ENCODE measurements at places on chromosomes 16 and 17.
A peak's percentile ranks its signal among the peaks of the same experiment; 100 is the strongest.

DNA sequence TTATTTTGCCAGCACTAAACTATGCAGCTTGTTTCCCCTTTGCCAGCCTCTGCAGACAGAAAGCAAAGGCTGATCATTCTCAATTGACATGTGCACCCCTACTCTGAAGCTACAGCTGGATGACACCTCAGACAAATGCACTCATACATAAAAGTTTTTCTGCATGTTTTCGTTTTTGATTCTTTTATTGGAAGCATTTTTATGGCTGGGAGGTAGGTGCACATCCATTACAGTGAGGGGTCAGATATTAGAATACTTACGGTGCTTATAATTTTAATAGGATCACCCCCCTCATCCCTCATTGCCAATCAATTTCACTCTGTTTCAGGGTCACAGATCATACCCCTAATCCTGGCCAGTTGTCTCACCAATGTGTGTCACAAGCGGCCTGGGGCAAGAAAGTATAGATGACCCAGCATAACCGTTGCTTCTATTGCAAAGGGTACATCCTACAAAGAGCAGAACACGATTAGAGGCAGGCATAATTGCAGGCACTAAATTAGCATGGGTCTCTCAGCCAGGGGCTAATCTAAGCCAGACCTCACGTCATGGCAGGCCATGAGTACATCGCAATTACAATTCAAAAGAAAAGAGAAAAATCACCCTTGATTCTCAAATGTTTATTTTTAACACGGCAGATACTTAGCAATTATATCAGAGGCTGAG lies 89.5 kb upstream of the SOX9 start:
- DNase-seq = no peak

- DNase-seq = no peak
Measured at GRCh38 chr16:75868636-75869632, 142.6 kb upstream of the CPHXL start.

DNA sequence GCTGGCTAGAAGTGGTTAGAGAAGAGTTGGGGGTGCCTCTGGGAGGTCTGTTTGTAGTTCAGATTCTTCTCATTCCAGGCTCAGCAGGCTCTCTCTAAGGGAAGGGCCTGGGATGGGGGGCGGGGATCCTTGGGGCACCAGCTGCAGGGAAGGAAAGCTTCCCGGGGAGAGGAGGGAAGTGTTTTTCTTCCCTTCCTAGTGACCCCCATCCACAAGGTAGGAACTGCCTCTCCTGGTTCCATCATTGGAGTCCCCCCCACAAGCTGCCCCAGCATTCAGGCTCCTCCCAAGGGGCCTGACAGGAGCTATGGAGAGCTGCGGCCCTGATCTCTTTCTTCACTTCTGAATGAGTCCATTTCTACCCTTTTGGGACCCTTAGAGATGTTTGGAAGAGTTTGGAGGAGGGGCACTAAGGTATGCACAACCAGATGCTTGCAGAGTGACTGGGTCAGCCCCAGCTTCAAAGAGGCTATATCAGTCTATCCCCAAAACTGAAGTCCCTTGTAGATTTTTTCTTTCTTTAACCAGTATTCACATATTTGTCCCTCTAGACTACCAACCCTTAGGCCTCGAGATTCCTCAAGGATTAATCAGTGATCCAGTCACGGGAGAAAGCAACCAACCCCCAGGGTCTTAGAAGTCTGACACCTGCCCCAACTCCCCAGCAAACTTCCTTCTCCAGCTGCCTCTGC lies 13.9 kb upstream of the FZD2 start:
- DNase-seq = no peak

DNA sequence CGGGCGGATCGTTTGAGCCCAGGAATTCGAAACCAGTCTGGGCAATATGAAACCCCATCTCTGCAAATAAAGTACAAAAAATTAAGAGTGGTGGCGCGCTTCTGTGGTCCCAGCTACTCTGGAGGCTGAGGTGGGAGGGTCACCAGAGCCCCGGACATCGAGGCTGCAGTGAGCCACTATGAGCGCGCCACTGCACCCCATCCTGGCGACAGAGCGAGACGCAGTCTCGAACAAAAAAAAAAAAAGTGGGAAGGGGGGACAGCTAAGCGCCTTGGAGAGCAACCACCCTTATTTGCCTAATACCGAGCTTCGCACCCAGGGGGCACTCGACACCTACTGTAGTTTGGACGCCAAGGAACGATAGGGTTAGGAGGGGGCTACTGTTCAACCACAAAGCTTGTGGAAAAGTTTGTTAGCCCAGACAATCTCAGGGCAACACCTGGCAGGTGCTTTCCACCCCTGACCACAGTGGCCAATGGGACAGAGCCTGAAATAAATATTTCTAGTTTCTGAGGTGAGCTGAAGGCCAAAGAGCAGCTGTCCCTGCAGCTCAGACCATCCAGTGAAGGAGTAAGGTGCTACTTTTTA lies 847 bp upstream of the PSMC3IP start:
- peak; percentile 62 for DNase-seq

DNA sequence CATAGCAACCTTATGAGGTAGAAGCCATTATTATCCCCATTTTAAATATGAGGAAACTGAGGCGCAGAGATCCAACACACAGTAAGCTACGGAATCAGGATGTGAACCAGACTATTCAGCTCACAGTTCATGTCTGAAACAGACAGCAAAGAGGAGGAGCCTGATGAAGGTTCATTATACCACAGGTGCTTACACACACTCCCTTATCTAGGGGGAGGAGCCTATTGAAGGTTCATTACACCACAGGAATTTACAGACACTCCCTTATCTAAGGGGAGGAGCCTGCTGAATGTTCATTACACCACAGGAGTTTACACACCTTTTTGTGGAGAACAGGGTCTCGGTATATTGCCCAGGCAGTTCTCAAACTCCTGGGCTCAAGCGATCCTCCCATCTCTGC lies 21.9 kb downstream of the C16orf95 start:
- no peak for DNase-seq

GRCh38 chr16:4345836-4346781 lies 5.0 kb downstream of the PAM16 start:
- DNase-seq = no peak

GRCh38 chr17:79043931-79044320 lies 20.0 kb downstream of the C1QTNF1 start:
- no peak for DNase-seq

DNA sequence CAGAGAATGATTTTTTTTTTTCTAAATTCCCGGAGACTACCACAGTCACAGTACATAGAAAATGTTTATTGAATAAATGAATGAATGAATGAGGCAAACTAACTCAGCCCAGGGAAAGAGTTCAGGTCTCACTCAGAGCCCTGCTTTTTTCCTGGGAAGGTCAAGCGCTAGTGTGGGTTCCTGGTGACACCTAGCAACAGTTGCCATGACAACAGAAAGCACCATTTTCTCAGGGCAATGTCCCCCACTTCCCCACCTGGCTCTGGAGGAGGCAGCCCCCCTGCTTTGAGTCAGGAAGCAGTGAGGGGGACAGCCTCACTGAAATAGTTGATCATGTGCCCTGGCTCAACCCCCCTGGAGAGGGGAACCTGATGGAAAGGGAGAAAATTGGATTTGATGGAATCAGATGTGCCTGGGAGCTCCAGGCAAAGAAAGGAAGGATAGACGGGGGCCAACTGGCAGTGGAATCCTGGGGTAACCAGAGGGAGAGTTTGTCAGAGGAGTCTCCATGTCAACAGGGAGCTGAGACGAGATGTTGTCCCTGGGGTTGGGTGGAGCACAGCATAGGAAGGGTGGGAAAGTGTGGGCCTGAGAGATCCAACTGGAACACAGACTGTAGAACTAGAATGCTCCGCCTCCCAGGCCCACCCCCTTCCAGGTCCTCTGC lies 242.2 kb upstream of the CCL2 start:
- DNase-seq = no peak

- DNase-seq = no peak
Measured at GRCh38 chr17:36825951-36826350, 111.3 kb upstream of the LHX1 start.

DNA sequence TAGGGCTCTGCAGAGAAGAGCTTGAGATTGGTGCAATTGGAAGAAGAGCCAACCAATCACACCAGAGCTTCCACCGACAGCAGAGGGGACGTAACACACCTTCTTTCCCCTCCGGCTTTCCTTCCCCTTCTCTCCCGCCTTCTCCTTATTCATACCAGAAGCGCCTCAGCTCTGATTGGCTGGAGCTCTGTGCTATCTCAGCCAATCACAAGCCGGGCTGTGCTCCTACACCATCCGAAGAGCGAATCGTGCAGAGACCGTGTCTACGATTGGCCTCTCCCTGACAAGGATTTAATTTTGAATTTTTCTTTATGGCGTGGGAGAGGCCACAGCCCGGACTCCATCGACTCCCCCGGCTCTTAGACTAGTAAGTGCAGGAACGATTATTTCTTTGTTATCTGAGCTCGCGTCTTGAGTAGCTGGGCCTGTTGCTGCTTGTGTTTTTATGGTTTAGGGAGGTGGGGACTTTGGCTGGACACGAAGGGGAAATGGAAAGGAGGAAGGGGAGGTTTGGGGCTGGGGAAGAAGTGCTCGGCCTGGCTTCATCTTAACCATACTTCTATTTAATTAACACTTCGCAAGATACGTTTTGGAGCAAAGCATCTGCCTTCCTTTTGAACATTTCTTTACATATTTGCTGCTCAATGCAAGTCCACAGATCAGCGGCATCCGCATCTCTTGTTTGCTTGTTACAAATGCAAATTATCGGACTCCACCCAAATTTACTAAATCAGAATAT lies at the start of gene PRR11:
Gene PRR11, plus strand, starts transcription at position 308 of the 739 bp plus-strand sequence. CDS start 14,007 bp downstream, outside the sequence.
- peak; percentile 100 for DNase-seq

GRCh38 chr17:285751-286422 lies 66.7 kb downstream of the RPH3AL start:
- no peak for DNase-seq

DNA sequence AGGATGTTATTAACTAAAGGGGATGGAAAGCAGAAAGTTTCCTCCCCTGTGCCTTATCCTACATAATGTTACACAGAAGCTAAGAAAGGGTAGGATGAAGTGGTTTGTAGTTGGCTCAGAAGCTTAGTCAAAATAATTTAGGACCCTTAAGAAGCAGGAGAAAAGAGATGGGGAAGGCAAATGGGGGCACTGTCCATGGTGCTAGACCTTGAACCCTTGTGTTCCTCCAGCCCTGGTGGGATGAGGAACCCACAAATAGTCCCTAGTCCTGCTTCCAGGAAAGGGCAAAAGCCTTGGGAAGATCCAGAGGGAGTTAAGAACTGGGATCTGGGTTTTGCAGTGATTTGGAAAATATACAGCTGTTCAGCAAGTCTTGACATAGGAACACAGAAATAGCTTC lies 54.5 kb downstream of the SLC5A11 start:
- no peak for DNase-seq

- no peak for DNase-seq
Measured at GRCh38 chr16:7452090-7452489, 119.4 kb downstream of the RBFOX1 start.

DNA sequence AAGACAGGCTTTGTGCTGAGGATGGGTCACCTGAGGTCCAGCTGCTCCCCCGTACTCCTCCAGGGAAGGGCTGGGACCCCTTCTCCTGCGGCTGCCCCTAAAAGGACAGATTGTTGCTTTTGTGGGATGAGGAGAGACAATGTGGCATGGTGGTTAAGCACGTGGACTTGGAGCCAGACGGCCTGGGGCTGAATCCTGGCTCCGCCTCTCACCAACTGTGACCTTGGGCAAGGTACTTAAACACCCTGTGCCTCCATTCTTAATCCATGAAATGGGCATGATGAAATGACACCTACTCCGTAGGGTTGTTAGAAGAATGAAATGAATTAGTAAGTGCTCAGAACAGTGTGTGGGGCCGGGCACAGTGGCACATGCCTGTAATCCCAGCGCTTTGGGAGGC lies 39.6 kb upstream of the PLCG2 start:
- no peak for DNase-seq

DNA sequence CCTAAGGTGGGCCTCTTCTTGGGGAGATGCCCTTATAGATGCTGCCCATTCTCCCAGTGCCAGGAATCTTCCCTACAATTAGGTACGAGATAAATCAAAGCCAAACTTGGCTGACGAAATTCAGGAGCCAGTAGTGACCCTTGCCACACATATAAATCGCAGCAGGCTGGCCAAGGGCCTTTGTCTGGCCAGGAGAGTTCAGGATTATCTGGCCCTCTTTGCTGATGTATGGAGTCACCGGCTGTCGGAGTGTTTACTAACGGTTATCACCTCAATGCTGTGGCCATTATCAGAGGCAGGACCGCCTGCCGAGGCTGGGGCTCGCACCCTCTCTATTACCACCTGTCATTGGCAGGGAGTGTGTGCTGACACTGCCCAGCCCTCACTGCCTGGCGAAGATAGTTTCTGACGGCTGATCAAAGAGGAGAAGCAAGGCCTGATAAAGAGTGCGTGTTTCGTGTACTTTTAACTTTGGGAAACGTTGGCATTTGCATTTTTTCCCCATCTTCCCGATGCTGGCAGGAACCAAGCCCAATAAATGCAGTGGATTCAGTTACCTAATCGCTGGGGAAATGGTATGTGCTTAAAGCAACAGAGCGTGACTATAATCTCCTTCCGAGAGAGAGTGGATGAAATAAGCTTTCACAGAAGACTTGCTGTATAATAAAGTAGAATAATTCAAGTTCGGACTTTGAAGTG lies 32.8 kb upstream of the TBX2 start:
- DNase-seq = peak; percentile 44

- DNase-seq = no peak
Measured at GRCh38 chr16:27450196-27450549, 48.2 kb downstream of the IL21R start.

DNA sequence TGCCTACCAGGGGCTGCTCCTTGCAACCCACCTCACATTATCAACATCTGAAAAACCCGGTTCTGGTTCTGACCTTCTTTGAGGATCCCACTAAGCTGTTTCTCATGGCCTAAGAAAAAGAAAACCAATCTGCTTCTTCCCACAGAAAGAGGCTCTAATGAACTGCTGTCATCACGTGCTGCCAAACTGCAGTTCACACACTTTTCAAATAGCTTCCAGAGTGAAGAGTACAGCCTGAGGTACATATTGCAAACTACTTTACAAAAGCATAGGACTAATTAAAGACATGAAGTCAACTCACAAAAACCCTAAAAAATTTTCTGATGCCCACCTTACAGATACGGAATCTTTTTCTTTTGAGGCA lies 36.7 kb downstream of the SMG6 start:
- no peak for DNase-seq

- DNase-seq = no peak
Measured at GRCh38 chr16:84754956-84755672, 55.3 kb downstream of the USP10 start.

DNA sequence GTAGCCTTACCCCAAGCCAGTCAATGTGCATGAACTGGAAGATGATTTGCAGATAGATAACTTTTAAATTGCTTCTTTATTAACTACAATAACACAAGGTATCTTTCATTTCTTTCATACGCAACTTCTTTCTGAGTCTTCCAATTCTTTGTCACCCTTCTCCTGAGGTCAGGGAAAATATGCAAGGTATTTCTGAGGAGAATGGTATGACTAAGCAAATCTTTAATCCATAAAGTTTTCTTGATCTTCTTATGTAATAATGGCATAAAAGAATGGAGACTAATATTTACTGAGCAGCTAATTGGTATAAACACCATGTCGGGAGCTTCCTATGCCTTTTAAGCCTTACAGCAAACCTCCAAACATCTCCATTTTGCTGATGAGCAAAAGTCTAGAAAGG lies 438.9 kb downstream of the KCNJ2 start:
- no peak for DNase-seq

- DNase-seq = no peak
Measured at GRCh38 chr17:69672924-69673323, 258.4 kb downstream of the MAP2K6 start.
